ENCODE measurements at places on chromosomes 3 and 15.
A peak's percentile ranks its signal among the peaks of the same experiment; 100 is the strongest.

DNA sequence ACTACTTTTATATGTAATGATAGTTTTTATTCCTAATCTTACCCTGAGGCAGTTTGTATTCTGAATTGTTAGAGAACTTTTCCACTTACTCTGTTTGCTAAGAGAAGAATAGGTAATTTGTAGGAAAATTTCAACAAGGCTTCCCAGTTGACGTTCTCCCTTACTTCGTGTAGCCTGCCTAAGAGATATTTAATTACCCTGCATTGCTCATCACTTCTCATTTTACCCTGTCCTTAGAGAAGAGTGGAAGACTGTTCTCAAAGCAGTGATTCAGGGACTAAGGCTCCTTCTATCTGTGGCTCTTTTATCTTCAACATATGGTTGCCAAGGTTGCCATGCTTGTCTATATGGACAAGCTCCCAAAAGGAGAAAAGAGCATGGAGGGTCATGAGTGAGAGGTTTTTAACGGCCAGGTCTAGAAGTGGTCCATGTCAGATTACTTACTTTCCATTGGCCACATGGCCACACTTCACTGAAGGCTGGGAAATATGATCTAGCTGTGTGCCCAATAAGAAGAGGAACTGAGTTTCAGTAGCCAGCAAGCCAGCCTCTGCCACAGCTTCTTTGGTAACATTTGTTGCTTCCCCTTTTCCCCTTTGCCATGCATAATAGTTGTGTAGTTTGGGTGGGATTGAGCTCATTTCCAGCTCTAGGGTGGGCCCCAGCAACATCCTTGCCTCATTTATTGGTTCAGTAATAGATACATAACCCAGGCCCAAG is 22.1 kb downstream of the PDE8A start:
- no peak for DNase-seq

GRCh38 chr3:65999606-66000005 is 39.1 kb downstream of the MAGI1 start:
- DNase-seq = no peak

DNA sequence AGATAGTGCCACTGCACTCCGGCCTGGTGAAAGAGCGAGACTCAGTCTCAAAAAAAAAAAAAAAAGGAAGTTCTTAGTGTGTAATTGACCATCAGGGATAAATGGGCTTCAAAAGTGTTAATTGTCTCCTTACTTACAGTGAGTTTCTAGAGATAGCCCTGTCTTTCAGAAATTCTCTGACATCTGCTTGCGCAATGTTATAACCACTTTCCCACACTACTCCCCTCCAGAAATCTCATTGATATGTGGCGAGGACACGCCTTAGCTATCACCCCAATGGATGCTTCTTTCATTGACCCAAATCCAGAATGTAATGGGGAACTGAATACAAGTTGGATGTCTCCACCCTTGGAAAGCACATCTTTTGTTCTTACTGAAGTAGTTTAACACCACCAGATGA is 70.9 kb downstream of the GMPS start:
- no peak for DNase-seq

GRCh38 chr15:62783303-62783957 is 259.1 kb upstream of the TPM1 start:
- DNase-seq = peak; percentile 77

DNA sequence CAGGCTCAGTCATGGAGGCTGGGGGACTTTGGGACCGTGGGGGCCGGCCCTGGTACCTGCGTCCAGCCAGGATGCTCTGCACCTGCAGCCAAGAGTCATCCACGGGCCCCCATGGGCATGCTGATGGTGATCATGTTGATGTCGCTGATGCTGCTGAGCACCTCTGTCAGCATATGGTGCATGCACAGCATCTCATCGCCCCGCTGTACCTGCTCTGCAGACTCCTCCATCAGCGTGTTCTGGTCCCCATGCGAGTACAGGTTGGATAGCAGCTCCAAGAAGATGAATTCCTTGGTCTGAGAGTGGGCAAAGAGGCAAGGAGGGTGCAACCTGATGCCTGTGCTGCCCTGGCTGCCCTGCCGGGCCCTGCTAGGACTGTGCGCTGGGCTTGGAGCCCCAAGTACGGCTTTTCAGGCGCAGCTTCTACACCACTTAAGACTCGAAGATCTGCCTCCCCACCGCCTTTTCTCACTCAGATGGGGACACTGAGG is 7.2 kb downstream of the RPS17 start:
- no peak for DNase-seq

DNA sequence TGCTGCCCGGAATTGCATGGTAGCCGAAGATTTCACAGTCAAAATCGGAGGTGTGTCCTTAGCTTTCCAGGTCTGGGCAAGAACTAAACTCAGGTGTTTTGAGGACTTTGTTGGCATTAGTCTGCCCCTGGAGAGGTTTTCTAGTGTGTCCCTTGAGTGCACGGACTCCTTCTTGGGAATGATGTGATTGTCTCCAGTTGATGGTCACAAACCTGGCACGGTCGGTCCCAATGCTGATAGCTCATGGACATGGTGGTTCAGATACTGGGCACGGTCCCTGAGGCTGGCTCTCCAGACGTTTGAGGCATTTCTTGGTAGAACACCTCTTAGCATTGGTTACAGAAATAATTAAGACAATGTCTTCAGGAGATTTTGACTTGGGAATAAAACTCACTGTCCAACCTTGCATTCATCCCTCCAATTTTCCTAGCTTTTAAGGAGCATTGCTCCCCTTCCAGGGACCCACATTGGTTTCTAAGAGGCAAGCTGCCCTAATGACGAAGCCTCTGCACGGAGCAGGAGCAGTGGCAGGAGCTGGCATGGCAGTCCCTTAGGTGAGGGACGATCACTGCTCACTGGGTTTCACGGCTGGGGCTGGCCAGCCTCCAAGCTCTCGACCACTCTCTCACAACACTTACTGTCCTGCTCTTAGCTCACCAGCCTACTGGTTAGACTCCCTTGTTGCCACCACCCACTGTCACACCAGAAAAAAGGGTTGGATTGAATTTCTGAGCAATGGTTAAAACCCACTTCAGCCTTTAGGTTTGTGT is 68.1 kb downstream of the PGPEP1L start:
- DNase-seq = no peak

- no peak for DNase-seq
These were observed 42.9 kb downstream of the PARP15 start for GRCh38 chr3:122620399-122620798.

DNA sequence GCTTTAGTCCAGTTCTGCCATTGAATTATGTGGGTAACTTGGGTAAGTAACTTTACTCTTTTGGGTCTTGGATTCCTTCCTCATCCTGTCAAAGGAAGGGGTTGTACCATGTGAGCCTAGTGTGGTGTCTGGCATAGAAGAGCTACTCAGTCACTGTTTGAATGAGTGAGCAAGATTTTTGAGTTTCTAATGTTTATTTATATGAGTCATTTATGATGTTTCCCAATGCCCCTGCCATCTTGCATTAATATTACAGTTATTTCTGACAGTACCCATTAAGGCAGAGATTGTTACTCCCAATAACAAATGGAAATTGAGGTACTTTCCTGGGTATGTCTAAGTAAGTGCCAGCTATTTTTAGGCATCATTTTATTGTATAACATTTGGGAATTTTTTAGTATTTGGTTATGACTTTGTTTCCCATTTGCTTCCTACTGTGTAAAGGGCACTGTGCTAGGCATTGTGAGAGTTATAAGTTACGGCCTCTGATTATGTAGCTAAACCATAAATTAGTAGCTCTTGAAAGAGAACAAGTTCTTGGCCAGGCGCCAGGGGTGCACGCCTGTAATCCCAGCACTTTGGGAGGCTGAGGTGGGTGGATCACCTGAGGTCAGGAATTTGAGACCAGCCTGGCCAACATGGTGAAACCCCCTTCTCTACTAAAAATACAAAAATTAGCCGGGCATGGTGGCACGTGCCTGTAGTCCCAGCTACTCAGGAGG is 23.5 kb downstream of the NR1D2 start:
- no peak for DNase-seq

GRCh38 chr3:73055583-73055982 is 5.9 kb upstream of the EBLN2 start:
- DNase-seq = no peak

- DNase-seq = peak; percentile 76
These were observed 84.0 kb upstream of the TRA2B start for GRCh38 chr3:186021673-186022362.

DNA sequence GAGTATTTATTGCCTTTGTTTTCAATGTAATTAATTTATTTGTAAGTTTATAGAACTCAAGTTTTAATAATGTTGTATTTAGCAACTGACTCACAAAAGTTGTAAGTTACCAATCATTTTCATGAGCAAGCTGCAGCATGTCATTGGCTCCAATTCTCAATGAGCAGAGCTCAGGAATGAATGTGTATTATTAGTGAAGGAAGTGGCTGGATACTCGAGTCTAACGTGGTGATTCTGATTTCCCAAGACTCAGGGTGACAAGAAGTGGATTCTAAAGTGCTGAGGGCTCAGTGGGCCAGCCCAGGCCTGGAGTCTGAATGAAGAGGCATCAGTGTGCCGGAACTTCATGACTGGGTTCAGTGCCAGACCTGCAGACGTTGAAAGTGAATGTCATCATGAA is 39.6 kb downstream of the CLDN11 start:
- no peak for DNase-seq

- DNase-seq = no peak
These were observed 692 bp downstream of the SCAANT1 start for GRCh38 chr3:63911509-63911872.

GRCh38 chr15:43531018-43531670 is 13.7 kb downstream of the MAP1A start:
- no peak for DNase-seq

DNA sequence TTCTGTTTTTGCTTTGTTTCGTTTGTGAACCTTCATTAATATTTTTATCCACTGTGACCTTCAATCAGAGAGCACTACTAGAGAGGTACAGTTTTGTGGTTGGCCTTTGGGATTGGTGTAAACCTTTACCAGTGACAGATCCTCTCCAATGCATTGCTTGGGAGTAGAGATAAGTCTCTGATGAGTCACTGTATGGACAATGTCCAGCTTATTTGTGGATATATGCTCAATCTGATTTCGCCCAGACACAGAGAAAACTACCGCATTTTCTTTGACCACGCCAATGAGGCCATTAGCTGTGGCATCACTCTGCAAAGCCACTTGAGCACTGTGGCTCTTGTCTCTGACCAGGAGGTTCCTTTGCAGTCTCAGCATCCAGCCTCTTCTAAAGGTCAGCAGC is 964.7 kb downstream of the TUSC7 start:
- no peak for DNase-seq

GRCh38 chr3:52623234-52623792 is 62.4 kb downstream of the PBRM1 start:
- DNase-seq = no peak

GRCh38 chr15:62558640-62559380 is 393.7 kb upstream of the C2CD4B start:
- peak; percentile 7 for DNase-seq

GRCh38 chr3:153150991-153151390 is 11.0 kb upstream of the RAP2B start:
- no peak for DNase-seq
